Cerebellar nuclear complex (tissue), 1 donor: ENCODE measurements at places on chromosomes 1 and 21.

DNA sequence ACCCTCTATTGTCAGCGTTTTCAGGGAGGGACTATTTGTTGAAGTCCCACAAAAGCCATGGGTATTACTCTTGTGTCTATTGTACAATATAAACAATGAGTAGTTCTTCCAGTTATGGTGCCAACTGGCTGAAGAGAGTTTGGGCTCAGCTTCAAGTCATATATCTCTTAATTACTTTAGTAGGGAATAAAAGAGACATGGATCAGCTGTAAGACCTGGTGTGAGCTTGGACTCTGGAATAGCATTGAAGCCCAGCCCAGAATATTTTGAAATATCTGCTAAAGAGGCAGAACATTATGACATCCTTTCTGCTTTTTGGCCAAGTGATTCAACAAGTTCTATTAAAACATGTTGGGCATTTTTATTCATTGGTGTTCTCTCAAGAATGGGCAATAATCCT, 224.9 kb downstream of the BACH1 start:
- DNase-seq = no peak

- no peak for DNase-seq
These were observed 125.8 kb downstream of the CAPN8 start for GRCh38 chr1:223539750-223540149.

DNA sequence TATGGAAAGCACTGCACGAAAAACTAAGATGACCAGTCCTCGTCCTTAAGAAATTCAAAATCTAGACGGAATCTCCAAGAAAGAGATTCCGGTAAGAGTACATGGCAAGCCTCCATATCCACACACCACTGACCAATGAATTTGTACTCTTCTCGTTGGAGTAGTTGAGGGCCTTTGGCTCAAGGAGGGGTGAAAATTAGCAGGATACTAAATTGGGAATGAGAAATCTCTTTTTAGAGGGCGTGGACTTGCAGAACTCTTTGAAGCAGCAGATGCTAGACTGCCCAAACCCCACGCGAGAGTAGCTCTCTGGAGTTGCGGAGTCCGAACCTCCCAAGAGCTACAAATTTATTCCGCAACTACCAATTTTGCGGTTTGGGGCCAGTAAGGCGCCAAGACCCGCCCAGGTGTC, 872 bp upstream of the PPP2R5A start:
- DNase-seq = no peak

- no peak for DNase-seq
These were observed 1.7 kb downstream of the HSPG2 start for GRCh38 chr1:21935393-21935804.

DNA sequence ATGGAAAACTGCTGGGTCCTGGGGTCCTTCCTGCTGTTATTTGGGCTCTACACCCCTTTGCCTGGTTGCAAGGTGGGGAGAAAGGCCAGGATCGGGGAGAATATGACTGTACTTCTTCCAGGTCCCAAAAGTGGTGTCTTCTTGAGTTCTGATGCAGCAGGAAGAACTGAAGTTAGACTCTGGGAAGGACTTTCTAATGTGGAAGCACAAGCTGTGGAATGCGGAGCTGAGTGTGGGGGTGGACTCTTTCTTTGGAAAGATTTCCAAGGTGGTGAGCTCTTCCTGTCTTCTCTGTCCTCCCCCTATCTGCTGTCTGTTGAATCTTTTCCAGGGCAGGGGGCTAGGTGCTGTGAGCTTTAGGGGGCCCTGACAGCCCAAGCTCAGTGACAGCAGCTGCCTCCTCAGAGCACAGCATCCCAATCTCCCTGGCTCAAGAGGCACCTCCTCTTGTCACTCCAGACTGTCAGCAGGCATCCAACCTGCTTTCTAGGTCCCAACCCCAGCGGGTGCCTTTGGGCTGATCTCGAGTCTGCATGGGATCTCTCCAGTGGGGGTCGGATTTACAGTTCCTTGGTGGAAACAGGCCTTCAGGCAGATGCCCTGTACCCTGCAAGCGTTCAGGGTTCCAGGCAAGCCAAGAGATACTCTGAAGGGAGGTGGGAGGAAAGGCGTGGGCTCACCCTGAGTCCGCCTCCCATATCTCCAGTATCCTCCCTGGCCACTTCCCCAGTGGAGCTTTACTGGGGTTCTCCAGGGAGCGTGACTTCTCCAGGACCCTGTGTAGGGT, 23.2 kb downstream of the ADORA1 start:
- DNase-seq = no peak

DNA sequence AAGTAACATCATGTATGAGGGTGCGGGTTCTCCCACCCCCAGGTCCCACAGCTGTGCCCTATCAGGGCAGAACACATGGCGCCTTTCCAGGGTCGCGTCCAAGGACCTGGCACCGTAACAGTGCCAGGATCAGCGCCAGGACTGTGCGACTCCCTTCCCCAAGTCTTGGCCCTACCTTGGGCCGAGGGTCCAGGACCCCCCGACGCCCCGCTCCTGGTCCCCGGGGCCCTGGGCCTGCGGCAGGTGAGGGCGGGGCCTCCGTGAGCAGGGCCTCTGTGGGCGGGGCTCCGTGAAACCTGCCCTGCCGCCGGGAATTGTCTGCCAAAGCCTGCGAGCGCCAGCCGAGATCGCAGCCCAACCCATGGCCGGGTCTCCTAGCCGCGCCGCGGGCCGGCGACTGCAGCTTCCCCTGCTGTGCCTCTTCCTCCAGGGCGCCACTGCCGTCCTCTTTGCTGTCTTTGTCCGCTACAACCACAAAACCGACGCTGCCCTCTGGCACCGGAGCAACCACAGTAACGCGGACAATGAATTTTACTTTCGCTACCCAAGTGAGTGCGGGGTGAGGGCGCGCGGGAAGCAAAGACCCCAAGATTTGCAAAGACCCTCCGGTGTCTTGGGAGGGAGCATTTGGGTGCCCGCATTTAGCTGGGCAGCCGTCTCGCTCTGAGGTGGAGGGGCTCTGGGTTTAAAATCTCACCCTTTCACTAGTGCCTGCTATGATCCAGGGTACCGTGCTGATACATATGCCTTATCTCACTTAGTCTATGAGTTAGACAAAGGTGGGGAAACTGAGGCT, at the start of gene RHBG:
Gene RHBG (plus strand): TSS at position 323 of the 796 bp plus-strand sequence. CDS start 39 bp downstream, at position 362.
- no peak for DNase-seq

- DNase-seq = no peak
These were observed 285.1 kb downstream of the RYR2 start for GRCh38 chr1:237327061-237327460.

GRCh38 chr1:18934205-18935000, 22.1 kb downstream of the IFFO2 start:
- DNase-seq = no peak

- peak; percentile 44 for DNase-seq
These were observed 53.5 kb downstream of the NFASC start for GRCh38 chr1:204924013-204924759.

- no peak for DNase-seq
These were observed 52.5 kb upstream of the ZNF648 start for GRCh38 chr1:182113879-182114626.

GRCh38 chr21:35743571-35743970, 316.8 kb downstream of the SETD4 start:
- no peak for DNase-seq

- DNase-seq = no peak
These were observed 4.8 kb downstream of the TCHH start for GRCh38 chr1:152110365-152110859.

GRCh38 chr21:25909341-25909740, 174.6 kb downstream of the GABPA start:
- DNase-seq = no peak

- no peak for DNase-seq
These were observed 11.7 kb upstream of the CR1L start for GRCh38 chr1:207633226-207633625.

- DNase-seq = no peak
These were observed at the start of gene PODN for GRCh38 chr1:53061859-53062707. PODN (plus strand) TSS chr1:53062213; CDS start chr1:53069856, 7,643 bp downstream.

DNA sequence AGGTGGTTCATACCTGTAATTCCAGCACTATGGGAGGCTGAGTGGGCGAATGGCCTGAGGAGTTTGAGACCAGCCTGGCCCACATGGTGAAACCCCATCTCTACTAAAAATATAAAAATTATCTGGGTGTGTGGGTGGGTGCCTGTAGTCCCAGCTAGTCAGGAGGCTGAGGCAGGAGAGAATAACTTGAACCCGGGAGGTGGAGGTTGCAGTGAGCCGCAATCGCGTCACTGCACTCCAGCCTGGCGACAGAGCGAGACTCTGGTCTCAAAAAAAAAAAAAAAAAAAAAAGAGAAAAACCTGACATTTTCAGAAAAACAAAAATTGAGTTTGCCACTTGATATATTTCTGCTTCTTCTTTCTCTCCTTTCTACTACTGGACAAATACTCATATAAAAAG, 24.3 kb downstream of the CA6 start:
- DNase-seq = no peak

DNA sequence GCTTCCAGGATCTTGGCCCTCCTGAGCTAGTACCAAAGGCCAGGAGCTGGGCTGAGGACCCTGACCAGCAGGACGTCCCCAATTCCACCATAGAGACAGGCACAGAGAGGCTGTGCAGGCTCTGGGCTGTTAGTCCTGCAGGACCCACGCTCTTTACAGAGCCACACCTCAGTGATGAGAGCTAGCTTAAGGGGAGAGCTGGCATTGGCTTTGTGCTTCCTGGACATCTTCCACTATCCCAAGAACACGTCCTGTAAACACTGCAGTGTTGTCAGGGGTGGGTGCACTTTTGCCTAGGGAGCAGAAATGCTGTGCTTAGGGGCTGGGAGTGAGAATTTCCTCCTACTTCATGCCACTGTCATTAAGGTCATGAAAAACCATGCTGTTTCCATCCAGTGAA, 91.7 kb upstream of the EDN2 start:
- no peak for DNase-seq

GRCh38 chr1:45673956-45674355, 12.4 kb downstream of the GPBP1L1 start:
- DNase-seq = no peak

- no peak for DNase-seq
These were observed 146.2 kb downstream of the DAB1 start for GRCh38 chr1:57277681-57278080.

GRCh38 chr1:218679988-218680748, 335.0 kb downstream of the TGFB2 start:
- DNase-seq = no peak

- DNase-seq = no peak
These were observed 152.8 kb downstream of the FOXD2 start for GRCh38 chr1:47590523-47591225.

DNA sequence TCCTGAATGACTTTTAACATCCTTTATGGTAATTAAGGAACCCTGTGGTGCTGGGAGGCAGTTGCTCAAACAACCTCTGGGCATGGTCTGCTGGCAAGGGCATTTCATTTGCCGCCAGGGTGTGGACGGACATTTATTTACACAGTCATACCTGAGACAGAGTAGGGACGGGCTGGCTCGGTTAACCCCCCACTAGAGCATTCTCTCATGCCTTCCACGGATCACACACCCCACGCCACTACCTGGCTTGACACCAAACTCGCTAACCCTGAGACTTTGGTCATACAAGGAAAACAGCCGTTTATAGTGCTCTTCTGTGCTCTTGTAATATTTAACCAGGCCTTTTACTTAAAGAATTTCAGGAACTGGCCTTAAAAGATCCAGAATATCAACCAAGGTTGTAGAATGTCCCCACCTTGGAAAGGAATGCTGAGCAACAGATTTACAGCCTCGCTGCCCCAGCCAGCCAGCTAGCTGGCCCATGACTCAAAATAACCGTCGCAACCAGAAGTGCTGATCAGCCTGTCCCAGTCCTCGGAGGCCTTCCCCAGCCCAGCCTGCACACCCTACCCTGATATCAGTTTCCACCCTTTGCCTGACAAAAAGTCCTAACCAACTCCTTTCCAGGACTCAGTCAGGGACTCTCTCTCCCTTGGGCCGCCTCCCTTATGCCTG, 6.5 kb upstream of the PDXK start:
- DNase-seq = no peak

DNA sequence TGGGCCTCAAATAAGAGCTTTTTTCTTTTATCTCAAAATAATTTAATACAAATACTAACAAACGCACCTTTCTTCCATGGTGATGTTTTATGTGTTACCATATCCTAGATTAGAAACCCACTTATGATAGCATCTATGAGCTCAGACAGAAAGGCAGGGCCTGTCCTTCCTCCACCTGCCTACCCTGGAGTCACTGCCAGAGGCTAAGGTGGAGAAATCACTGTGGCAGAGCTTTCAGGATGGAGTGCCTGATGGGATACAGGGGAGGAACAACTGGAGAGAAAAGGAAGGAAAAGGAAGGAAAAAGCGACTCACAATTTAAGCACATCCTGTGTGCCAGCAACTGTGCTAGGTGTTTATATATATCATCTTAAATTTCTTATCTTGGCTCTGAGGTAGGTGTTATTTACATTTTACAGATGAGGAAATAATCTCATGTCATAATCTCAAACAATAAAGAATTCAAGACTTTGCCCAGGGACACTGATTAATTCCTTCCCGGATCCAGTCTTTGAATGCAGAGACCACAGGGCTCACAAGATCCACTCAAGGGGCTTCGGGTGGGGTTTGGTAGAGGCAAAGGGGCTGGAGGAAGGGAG, 45.4 kb downstream of the RCAN1 start:
- no peak for DNase-seq

GRCh38 chr1:214296860-214297745, 16.1 kb downstream of the SMYD2 start:
- DNase-seq = no peak

DNA sequence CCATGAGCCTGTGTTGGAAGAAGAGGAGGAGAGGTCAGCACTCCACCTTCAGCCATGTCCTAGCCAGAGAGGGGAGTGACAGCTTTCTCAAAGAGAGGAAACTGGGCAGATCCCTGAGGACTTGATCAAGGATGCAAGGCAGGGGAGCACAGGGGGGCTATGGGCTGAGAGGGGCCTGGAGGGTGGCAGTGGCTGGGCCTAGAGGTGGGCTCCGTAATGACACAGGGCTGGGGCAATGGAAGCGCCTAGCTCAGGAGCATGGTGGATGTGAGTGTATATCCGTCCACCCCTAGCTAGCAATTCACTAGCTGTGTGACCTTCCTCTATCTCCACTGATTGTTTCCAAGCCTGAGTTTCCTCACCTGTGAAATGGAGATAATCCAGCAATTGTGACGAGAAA, 32.6 kb downstream of the NEK2 start:
- DNase-seq = no peak

DNA sequence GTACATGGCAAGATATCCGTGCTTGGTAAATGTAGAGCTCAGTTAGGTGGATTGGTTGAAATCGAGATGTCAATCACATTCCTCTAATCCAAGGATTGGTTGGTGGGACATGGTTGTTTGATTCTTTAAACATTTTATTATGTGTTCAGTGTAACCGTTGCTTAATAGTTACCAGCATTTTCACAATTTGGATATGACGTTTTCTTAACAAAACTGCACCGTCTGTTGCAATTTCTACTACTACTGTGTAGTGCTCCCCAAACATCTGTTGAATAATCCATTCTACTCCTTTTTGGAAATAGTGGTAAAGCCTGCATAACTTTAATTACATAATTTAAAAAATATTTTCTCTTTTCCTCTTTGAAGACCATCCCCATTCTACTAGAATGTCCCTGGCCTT, 16.3 kb downstream of the OR2B11 start:
- no peak for DNase-seq
